ENCODE measurements at places on chromosomes 2 and 18.

- DNase-seq: peak; percentile 36
These were observed 8.4 kb upstream of the ARID5A start for GRCh38 chr2:96528006-96528699.

DNA sequence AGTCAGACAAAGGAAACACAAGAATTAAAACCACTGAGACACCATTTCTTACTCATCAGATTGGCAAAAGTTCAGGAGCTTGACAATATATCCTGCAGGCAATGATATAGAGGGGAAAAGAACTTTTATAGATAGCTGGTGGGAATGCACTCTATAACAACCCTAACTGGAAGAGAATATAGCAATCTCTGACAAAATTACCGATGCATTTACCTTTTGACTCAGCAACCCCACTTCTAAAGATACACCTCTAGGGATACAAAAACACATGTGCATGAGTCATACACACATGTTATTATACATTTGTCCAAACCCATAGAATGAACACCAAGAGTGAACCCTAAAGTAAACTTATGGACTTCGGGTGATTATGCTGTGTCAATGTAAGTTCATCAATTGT lies 79.4 kb upstream of the SRD5A2 start:
- no peak for DNase-seq

DNA sequence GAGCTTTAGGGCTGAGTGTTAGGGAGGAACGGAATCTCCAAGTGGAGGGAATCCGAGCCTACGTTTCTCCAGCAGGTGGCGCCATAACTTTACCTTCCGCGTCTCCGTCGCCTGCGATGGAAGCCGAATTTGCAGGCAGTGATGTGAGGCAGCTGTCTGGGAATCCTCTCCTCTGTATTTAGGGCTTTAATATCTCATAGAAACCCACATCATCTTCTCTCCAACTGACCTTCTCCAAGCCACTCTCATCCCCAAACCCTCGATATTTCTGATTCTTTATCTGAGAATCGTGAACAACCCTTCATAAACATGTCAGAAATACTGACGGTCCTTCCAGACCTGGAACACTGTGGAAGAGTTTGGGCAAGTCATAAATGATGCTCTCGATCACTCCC lies 27.5 kb downstream of the SIX2 start:
- DNase-seq: peak; percentile 60

GRCh38 chr18:80176334-80177073 lies 67.4 kb downstream of the ADNP2 start:
- no peak for DNase-seq

DNA sequence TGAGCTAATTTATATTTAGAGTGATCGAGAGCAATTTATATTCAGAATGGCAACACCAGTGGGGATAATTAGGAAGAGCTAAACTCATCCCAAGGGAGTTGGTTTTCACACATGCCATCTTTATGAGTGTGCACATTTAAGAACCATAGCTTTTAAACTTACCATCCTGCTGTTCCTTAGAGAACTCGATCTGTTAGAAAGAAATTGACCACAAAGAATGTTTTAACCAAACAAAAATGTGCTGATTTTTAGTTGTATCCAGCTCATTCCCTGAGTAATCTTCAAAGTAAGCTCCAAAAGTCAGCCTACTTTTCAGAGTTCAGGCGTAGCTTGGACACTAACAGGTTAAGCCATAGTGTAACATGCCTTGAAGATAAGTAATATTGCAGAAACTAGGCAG lies 12.6 kb downstream of the MYL1 start:
- DNase-seq: no peak

DNA sequence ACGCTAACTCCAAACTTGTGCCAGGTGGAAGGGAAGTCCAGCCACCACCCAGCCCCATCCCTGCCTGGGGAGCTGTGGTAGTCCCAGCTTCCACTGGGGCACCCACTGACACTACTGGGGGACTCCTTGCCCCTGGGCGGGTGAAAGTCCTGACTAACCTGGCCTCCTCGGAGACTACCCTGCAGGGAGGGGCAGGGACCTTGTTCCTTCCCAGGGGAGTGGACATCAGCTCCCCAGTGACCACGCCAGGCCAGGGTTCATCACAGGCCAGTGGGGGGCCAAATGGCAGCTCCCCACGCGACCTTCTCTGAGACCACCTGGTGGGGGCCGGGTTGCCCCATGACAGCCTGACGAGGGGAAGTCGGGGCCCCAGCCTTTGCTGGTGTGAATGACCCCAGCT lies 420.0 kb upstream of the SALL3 start:
- no peak for DNase-seq
